Stimulated activated CD8-positive, alpha-beta memory T cell treated with anti-CD3 and anti-CD28 coated beads, Interleukin-4, amount 100 ng/mL, for 1 hour (primary cell): ENCODE measurements at places on chromosomes 4 and X.
A peak's percentile ranks its signal among the peaks of the same experiment; 100 is the strongest.

GRCh38 chrX:136814847-136815750, 34.4 kb upstream of the ARHGEF6 start:
- DNase-seq = no peak

GRCh38 chr4:4217113-4217512, 9.6 kb downstream of the OTOP1 start:
- no peak for DNase-seq

DNA sequence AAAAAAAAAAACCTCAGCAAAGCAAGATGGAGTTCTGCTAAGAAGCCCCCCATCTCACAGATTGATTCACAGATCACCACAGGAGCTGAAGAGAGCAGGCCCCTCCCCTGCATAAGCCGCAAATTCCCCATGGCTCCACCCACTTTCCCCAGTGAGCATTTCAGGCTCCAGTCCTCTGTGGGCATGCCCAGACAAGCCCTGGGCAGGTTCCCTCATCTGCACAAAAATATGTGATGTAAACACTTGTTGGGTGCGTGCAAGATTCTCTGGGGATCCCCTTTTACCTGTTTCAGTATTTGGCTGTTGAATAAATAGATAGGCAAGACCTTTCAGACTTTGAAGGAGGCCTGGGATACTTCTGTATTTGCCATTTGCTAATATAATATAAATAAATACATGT, 514.3 kb downstream of the PCDH7 start:
- no peak for DNase-seq

DNA sequence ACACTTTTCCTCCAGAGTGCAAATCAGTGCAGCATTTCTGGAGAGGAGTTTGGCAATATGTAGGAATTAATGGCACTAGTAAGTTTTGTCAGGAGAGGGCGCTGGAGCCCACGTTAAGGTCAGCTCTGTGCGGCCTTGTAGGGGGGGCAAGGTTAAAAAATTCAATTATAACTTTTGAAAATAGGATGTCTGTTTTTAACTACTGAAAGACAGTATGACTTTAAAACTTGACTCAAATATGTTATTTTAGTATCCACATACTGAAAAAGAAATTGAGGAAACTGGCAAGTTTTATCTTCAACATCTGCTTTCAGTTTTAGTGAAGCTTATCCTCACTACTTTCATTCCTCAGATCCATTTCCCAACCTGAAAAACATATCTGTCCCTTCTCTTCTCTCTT, 30.9 kb upstream of the HSD17B13 start:
- DNase-seq = peak; percentile 0

DNA sequence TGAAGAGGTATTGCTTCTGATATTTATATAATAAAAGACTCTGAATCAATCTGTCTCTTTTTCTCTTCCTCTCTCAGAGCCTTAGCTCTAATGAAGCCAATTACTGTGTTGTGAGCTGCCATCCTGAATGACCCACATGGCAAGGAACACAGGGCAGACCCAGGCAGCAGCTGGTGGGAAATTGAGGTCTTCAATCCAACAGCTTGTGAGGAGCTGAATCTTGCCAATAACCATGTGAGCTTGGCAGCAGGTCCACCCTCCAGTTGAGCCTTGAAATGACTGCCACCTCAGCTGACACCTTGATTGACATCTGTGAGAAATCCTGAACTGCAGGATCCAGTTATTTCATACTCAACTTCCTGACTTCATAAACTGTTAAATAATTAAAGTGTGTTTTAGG, 149.4 kb downstream of the NDST4 start:
- no peak for DNase-seq

GRCh38 chr4:12894062-12894461, 590.1 kb downstream of the RAB28 start:
- DNase-seq = no peak

- DNase-seq = no peak
Observed at GRCh38 chr4:180635281-180635680, 1607.9 kb upstream of the TENM3 start.

GRCh38 chr4:21191317-21191716, 491.1 kb downstream of the PACRGL start:
- DNase-seq = no peak

GRCh38 chrX:154602766-154603437, 16.2 kb downstream of the CTAG1B start:
- no peak for DNase-seq

- no peak for DNase-seq
Observed at GRCh38 chr4:52054254-52054653, 3.1 kb downstream of the SPATA18 start.

- no peak for DNase-seq
Observed at GRCh38 chr4:180261346-180261745, 1981.9 kb upstream of the TENM3 start.

DNA sequence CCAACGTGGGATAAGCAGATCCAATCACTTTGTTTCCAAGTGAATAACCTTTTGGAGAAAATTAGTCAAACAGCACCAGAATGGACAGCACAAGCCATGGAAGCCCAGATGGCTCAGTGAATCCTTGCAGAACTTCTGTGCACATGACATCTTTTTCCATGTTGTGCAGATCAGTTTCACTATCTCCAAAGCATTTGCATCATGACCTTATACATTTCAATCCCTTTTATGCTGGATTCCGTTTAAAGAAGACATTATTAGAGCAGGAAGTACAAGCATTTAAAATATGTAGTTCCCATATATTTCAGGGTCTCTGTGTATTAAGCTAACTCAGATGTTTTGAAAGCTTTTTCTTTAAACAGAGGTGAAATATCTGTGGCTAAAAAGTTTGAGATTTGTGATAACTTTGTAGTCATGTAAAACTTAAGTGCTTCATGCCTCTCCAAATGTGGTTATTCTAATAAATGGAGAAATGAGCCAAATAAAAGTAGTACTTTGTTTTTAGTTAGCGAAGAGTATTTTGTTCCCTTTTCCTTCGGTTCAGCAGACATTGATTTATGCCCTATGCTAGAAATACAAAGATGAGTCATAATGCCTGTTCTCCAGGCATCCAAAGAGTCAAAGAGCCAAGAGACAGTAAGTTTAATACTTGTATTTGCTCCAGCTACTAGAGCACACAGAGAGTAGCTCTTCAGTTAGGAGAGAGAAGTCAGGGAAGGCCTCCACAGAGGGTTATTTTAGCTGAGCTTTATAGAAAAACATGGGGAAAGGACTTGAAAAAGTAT, 39.0 kb downstream of the PLAC8 start:
- DNase-seq = no peak

GRCh38 chr4:185357733-185358440, 37.8 kb downstream of the LRP2BP start:
- no peak for DNase-seq

GRCh38 chr4:15162465-15163283, 160.4 kb downstream of the CPEB2 start:
- DNase-seq = no peak
